ENCODE measurements at places on chromosomes 2 and 18.

GRCh38 chr2:115386465-115386864 lies 944.0 kb downstream of the DPP10 start:
- no peak for DNase-seq

GRCh38 chr2:140359056-140359771 lies 1579.0 kb upstream of the NXPH2 start:
- DNase-seq, result no peak

DNA sequence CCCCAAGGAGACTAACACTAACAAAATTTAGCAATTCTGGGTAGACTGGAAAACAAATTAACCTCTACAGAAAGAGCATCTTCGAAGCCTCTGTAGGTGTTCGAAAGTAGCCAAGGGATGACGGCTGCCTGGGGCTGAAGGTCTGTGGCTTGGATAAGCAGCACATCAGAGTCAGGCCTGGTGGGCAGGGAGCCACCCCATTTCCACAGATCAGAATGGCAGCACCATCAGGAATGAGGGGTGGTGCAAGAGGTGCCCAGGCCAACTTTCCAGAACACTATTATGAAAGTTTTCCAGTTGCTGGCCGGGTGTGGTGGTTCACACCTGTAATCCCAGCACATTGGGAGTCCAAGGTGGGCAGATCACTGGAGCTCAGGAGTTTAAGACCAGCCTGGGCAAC lies 57.9 kb downstream of the CABYR start:
- no peak for DNase-seq

DNA sequence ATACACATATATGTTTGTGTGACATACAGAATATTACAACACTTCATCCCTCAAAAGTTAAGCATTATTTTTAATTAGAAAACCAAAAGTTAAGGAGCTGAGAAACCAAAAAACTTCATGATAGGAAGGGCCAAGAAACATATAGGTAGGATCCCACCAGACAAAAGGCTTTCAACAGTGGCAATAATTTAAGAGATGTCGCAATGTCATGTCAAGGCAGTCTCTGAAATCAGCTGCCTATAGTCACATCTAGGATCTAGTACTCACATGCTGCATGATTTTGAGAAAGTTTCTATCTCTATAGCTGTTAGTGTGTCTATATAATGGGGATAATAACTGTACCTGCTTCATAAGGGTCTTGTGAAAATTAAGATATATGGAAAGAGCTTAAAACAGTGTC lies 72.7 kb downstream of the SPIRE1 start:
- DNase-seq, result no peak

DNA sequence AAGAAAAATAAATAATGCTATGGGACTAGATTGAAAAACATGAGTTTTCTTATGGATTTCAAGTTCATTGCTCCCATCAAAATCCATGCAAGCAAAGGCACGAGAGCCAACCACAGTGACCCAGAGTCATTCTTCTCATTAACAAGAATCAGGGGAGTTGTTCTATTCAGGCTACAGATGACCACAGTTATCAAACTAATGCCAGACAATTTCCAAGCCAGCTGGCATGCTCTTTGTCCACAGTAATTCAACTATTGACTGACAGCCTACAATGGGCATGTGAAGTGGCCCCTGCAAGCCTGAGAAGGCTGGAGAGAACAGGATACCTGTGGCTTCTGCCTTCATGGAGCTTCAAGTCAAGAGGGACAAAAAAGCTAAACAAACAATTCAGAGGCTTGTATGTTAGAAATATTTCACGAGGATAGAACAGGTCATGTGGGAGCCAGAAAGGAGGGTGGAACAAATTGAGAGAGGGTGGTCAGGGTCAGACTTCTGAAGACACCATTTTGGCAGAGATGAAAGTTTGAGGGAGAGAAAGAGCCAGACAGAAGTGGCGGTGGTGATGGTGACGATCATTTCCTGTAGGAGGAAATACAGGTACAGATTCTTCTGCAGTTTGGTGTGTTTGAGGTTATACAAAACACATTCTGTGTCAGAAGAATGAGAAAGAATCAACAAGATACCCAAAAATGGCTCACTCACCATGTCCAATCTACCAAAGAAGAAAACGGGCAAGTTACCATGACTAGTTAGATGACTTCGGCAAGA lies 732.4 kb downstream of the RNF144A start:
- no peak for DNase-seq

DNA sequence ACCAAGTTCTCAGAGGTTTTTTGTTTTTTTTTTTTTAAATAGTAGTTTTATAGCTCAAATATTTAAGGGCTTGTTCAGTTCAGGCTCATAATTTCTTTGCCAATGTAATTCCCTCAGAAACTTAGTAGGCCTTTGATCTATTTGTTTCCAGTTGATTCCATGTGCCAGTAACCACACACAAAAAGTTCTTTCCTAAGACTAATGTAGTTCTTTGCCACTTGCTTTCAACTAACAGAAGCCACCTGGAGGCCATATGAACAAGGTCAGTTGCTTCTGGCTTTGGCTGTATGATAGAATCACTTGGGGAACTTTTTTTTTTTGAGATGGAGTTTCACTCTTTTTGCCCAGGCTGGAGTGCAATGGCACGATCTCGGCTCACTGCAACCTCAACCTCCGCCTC lies 100.7 kb downstream of the DTNB start:
- no peak for DNase-seq

- DNase-seq, result no peak
These were observed 115.6 kb downstream of the PPP1R1C start for GRCh38 chr2:182101263-182101662.

GRCh38 chr18:12990641-12990966 lies 558 bp upstream of the CEP192 start:
- DNase-seq, result no peak

GRCh38 chr2:97645112-97645694 lies 659 bp upstream of the COX5B start:
- DNase-seq, result peak; percentile 17

GRCh38 chr2:107687073-107687472 lies 139.6 kb upstream of the RGPD4 start:
- DNase-seq, result no peak

- DNase-seq, result peak; percentile 24
These were observed 111.1 kb upstream of the RBBP8 start for GRCh38 chr18:22822024-22822423.

DNA sequence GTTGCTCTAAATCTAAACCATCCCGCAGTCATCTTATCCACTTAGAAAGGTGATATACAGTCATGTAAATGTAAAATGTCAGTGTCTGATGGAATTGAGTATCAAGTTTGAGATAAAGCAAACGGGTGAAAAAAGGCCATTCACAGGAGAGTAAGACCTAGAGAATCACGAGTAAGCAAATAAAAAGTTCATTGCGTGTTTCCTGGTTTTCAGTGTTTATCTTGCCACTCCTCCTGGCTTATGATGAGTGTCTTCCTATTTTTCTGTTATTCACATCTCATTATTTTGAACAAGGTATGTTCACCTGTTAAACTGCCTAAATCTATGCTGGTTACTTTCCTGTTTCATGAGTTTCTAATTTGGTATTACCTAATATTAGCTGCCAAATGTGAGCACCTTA lies 68.8 kb downstream of the ITGA4 start:
- no peak for DNase-seq

DNA sequence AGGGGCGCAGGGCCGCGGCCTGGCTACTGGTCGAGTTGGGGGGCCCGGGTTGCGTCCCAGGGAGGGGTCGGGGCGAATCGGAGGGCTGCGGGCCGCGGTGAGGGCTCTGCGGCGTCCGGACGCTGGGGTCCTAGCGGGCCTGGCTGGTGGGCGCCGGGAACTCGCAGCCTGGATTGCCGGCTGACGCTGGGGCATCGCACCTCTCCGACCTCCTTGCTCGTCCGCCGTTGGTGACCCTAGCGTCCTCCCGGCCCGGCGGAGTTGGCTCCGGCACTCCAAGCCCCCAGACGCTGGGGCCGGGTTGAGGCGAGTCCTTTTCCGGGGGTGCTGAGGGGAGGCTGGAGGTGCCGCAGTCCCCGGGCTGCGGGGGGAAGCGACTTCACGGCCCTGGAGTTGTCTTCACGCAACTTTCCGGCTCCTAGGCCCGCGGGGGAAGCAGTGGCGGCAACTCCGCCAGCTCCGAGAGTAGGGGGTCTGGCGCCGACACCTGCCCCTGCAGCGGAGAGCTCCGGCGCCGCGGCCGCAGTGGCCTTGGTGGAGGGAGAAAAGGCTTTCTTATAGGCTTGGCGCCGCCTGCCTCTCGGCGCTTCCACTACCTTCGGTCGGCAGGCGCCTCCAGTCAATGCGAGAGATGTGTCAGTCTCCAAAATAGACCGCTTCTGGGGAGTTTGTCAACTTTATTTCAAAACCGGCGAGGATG lies 70.3 kb downstream of the HAUS1 start:
- peak; percentile 48 for DNase-seq

DNA sequence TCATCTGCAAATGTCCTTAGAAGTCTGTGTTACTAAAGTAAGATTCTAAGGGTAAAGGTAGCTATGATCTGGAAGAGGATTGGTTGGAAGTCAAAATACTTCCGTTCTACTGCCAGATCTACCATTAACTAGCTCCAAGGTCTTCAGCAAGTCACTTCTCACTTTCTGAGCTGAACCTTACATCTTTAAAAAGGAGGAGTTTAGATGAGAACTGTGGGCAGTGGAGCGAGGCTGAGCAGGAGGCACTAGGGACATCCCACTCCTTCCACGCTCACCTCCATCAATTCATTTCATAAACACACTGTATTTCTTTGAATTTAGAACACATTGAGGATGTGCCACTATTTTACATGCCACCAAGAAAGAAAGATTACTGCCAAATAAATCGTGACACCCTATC lies 143.0 kb downstream of the ABCA12 start:
- DNase-seq, result no peak

- no peak for DNase-seq
These were observed 55.7 kb upstream of the CYP1B1 start for GRCh38 chr2:38131676-38132075.

DNA sequence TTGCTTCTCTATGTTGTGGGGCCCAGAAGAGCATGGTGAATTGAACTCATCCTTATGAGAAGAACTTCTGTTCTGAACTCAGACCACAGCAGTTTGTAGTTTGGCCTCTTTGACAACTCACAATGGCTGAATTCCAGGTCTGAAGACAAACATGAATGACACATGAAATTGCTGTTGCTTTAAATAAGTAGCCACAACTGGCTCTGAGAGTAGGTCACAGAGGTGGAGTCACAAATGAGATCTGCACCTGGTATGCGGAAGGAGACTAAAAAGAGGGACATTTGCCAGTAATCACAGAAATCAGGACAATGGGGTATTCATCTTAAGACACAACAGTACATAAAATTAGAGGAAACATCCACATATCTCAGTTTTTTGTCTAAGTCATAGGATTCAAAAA lies 290.3 kb upstream of the MMADHC start:
- DNase-seq, result no peak

DNA sequence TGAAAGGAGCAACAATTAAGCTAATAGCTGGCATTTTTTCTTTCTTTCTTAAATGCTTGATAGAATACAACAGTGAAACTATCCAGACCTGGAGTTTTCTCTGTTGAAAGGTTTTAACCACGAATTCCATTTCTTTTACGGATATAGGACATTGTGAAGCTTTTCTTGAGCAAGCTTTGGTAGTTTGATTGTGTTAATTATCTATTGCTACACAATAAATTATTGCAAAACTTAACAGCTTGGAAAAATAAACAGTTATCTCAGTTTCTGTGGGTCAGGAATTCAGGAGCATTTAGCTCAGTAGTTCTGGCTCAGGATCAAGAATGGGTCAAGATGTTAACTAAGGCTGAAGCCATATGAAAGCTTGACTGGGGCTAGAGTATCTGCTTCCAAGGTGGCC lies 11.7 kb downstream of the PHOSPHO2 start:
- DNase-seq, result no peak

- no peak for DNase-seq
These were observed 43.7 kb downstream of the EPAS1 start for GRCh38 chr2:46340740-46341420.

- no peak for DNase-seq
These were observed 373.3 kb downstream of the ZNF804A start for GRCh38 chr2:184971546-184972068.

DNA sequence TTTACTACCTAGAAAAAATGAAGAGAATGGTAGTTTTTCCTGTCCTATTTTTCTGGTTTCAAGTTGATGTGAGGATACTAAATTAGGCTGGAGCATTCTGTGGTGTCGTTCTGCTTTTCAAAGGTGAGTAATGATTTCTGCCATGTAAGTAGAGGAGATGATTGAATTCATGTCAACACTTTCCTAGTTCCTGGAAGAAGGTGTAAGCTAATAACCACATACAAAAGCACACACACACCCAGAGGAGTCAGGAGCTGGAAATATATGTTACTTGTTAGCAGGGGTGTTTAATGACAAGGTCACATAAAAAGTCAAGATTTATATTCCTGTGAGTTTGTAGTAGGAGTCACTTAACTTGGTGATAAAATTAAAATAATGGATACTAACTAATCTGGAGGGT lies 172.1 kb downstream of the TMX3 start:
- DNase-seq, result no peak

DNA sequence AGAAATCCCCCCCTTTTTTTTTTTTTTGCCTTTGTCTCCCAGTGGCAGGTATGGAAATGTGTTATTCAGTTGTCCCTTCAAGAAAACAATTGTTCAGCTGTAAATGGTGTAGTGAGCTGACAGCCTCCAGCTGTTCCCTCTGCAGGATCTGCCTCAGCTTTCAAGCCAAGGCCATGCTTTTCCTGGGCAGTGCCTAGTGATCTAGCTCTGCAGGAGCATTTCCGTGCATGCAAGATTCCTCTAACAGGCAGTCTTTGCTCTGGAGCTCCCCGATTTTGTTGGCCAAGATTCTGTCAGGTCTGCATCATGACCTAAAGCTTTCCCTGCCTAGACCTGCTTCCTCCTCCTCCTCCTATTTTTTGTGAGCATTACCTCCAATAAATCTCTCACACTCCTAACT lies 300.7 kb upstream of the UBE2E3 start:
- no peak for DNase-seq

DNA sequence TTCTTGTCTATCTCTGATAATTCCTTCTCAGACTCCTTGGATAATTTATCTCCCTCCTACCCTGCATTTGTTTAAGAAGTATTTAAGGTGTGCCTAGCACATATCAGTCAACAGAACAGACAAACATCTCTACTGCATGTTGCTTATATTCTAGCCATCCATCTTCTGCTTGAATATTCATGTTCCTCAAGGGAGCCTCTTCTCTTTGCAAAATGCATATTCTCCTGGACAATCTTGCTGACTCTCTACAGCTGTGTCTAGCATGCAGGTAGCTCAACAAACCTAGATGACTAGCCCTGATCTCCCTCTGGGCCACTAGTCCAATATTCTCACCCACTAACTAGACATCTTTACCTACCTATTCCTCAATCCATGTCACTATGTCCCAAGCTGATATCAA lies 70.0 kb downstream of the AP1S3 start:
- no peak for DNase-seq

DNA sequence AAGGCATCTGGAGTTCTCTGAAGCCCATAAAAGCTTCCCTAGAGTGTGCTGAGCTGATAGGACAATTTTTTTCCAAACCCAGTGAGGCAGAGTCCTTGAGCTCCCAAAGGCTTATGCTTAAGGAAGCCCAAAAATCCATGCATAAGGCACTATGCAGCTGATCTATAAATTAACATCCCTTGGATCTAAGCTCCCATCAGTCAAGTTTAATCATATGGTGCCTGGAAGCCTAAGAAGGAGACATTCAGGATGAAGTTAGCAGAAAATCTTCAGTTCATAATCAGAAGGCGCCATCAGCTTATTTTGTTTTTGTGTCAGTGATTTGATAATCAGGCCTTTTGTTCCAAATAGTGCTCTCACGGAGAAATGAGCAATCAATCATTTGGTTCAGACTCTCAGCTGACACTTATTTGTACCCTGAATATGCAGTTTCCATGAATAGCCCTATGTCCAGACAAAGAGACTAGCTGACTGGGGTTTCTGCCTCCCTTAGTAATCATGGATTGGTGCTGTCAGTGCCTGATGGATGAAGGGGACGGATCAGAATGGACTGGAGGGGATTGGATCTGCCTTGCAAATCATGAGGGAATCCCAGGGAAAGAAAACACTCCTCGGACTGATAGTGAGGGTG lies 464.8 kb upstream of the RGPD4 start:
- no peak for DNase-seq
